ENCODE measurements at places on chromosomes 2 and 18.

GRCh38 chr2:6336752-6337471 is 528.8 kb downstream of the CMPK2 start:
- DNase-seq, result no peak

GRCh38 chr18:35467624-35468016 is 30.1 kb downstream of the INO80C start:
- no peak for DNase-seq

DNA sequence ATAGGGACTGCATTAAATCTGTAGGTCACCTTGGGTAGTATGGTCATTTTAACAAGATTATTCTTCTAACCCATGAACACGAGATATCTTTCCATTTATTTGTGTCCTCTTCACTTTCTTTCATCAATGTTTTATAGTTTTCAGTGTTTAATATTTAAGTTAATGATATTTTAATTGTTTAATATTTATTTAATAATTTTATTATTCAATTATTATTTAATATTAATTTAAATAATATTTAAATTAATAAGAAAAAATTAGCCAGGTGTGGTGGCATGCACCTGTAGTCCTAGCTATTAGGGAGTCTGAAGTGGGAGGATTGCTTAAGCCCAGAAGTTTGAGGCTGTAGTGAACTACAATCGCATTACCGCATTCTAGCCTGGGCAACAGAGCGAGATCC is 33.0 kb downstream of the CASP10 start:
- DNase-seq, result no peak

DNA sequence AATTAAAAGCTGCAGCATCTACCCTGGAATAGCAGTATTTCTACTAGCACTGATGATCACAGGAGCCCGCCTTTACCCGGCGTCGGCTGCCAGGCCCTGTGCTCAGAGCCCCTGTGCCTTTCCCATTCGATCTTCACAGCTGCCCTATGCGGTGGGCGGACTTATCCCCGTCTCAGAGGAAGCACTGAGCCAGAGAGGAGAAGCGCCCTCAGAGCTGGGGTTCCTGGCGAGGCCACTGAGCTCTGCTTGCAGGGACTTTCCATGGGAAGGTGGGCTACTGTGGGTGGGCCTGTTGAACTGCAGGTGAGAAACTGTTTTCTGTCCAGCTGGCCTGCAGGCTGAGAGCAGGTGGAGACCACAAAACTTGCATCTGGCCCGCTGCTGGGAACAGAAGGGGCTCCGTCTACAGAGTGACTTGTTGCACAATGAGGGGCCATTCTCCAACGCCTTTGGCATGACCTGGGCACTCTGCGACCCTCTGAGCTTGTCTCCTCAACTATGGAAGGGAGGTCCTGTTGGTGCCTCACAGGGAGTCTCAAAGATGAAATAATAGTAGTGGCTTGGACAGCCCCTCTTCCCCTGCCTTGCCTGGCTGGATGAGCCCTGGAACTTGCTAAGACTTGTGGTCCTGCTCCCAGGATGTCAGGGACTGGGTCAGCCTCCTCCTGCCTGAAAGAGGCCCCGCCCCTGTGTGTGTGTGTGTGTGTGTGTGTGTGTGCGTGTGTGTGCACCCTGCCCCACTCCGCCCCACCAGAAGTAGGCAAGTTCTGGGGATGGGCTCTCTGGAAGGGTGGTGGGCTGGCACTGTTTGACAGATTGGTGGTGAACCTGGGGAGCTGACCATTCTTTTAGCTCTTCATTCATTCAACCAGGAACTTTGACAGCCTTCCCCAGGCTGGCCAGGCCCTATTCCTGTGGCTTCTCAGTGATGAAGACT is 32.7 kb downstream of the GLI2 start:
- DNase-seq, result no peak

- DNase-seq, result no peak
These were observed 22.5 kb downstream of the TXNL1 start for GRCh38 chr18:56615738-56616520.

DNA sequence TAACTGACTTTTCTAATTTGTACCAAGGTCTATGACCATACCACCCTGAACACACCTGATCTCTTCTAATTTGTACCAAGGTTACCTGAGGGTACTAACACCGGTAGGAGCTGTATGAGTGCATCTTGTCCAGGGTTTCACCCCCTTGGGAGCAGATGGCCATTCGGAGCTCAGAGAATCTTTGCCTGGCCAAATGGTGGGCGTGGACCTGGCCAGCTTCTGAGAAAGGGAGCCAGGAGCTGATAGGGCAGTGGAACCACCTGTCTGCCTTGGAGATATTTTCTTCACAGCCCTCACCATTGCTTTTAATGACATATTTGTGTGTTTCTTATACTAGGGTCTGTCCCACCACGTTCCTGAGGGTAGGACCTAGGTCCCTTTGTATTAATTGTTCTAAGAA is 188.9 kb downstream of the LDLRAD4 start:
- DNase-seq, result no peak
